CD4-positive, CD25-positive, alpha-beta regulatory T cell (primary cell): ENCODE measurements at places on chromosomes 7 and 10. TPM values are rescaled to one million over a fixed set of nuclear protein-coding genes. Genes with fewer than 3 reads are reported as not detected.

DNA sequence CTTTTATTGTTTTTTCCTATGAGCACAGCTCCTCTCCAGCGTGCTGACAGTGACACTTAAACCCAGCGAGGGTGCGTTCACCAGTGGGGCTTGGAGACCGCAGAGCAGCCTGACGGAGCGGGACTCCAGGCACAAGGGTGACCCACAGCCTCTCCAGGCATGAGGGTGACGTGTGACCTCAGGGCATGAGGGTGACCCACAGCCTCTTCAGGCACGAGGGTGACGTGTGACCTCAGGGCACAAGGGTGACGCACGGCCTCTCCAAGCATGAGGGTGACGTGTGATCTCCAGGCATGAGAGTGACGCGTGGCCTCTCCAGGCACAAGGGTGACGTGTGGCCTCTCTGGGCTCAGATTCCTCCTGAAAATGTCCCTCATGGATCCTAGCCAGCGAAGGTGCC lies 164.3 kb upstream of the TCERG1L start:
- no peaks in the 10 kb centered on the region for H3K4me1 ChIP-seq
- no peaks in the 10 kb centered on the region for H3K27me3 ChIP-seq
- no peak overlapping the region for H3K4me3 ChIP-seq
- no peak for DNase-seq
- H3K27ac ChIP-seq: no peak overlapping the region

CCL24 gene
- not detected for total RNA-seq

PHYH gene
- 11.0 TPM for total RNA-seq

JCAD gene
- 0.05 TPM for total RNA-seq

DLX5 gene
- total RNA-seq: not detected

- peak; percentile 25 for DNase-seq
- no peaks in the 10 kb centered on the region for H3K36me3 ChIP-seq
- peak overlapping the region; percentile 83 for H3K4me3 ChIP-seq
- H3K4me1 ChIP-seq: peaks cover 27% of the 10 kb centered on the region
Measured at GRCh38 chr10:92291921-92292845, 1.2 kb downstream of the MARCHF5 start.

DNA sequence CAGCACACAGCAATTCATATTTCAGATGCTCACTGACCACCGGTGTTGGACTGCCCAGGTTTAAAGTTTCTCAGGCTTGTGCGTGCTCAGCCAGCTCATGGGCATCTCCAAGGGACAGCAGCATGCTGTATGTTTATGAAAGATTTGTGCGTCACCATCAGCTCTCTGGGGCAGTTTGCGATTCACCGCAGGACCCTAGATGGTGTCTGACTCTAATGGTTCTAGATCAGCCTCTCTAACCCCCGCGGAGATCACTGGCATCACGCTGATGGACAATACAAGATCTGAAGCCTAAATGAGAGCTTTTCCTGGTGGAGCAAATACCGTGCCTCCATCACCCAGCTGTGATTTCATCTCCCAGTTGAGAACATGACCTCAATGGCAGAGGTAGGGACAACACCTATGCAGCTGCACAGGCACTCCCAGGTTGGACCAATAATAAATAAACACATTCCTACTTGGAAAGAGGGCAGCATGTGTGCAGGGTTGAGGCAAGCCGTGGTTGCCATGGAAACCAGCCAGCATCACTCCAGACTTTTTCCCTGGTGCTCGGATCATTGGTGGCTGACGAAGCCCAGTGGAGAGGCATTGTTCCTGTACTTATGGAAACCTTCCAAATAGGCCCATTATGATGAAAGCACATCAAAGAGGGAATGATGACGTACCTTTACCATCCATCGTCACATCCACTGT lies 253.6 kb downstream of the KCNMA1 start:
- H3K27ac ChIP-seq: no peak overlapping the region
- no peak overlapping the region for H3K4me3 ChIP-seq
- DNase-seq: no peak
- no peaks in the 10 kb centered on the region for H3K36me3 ChIP-seq

- H3K27me3 ChIP-seq: peaks cover 5% of the 10 kb centered on the region
- H3K36me3 ChIP-seq: no peaks in the 10 kb centered on the region
- H3K4me1 ChIP-seq: peaks cover 15% of the 10 kb centered on the region
- no peak overlapping the region for H3K27ac ChIP-seq
Measured at GRCh38 chr7:121433775-121434174, 37.7 kb upstream of the FAM3C start.

TCAF1 gene
- total RNA-seq: 9.6 TPM

ACSM6 gene
- not detected for total RNA-seq

DNA sequence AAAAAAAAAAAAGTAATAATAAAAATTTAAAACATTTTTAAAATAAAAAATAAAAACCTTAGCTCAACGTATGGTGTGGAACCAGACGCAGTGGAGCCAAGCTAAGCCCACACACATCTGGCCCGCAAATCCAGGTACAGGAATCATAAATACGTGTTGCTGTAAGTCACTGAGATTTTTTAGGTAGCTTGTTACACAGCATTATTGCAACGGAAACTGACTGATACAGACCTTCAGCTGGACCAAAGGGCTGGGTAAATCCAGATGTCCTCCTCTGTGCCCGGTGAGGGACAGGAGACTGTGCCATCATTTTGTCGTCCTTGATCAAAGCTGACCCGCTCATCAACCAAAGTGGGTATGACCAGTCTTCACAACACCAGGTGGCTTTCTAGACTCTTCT lies 104.9 kb downstream of the TMEM130 start:
- no peaks in the 10 kb centered on the region for H3K36me3 ChIP-seq
- H3K4me1 ChIP-seq: no peaks in the 10 kb centered on the region
- H3K4me3 ChIP-seq: no peak overlapping the region
- H3K27ac ChIP-seq: no peak overlapping the region

DNA sequence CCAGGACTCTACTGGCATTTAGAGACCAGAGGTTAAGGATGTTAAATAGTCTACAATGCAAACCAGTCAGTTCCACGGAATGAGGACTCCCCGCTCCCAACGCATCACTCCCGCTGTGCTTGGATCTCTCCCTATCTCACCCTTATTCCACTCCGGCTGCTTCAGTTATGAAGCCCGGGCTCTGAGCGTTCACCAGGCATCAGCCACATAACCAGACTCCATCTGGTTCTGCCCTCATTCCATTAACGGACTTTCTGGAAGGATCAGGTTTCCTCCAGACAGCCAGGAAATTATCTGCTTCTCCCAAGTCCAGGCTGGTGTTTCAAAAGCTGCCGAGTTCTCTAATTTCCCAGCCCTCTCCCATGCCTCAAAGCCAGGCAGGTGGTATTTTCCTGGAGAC lies 499.3 kb downstream of the GLRX3 start:
- H3K27me3 ChIP-seq: peaks cover 5% of the 10 kb centered on the region
- no peak overlapping the region for H3K27ac ChIP-seq
- H3K4me3 ChIP-seq: no peak overlapping the region
- H3K36me3 ChIP-seq: no peaks in the 10 kb centered on the region

- H3K4me3 ChIP-seq: no peak within 1 kb of the TSS
- H3K36me3 ChIP-seq: no peaks in the 10 kb centered on the region
- no peak for DNase-seq
- no peak within 1 kb of the TSS for H3K27ac ChIP-seq
- peaks cover 23% of the 10 kb centered on the region for H3K27me3 ChIP-seq
- peaks cover 4% of the 10 kb centered on the region for H3K4me1 ChIP-seq
Measured at GRCh38 chr10:34815185-34816084, at the start of gene PARD3. TSS of gene PARD3 (minus strand) at chr10:34815296. CDS start at chr10:34814995, 301 bp downstream.

DNA sequence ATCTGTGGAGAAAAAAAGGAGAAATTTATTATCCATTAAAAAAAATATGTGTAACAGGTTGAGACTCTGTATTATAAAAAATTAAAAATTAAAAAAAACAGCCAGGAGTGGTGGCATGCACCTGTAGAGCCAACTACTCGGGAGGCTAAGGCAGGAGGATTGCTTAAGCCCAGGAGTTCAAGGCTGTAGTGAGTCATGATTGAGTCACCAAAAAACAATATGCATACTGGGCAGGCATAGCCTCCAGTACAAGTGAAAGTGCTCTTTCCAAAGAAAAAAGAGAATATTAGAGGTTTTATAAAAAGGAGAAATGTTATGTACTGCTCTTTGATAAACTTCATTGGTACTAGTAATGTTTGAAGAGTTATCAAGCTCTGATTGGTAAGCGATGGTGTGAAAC lies 647.1 kb upstream of the ZWINT start:
- H3K27me3 ChIP-seq: no peaks in the 10 kb centered on the region
- no peaks in the 10 kb centered on the region for H3K4me1 ChIP-seq
- H3K36me3 ChIP-seq: no peaks in the 10 kb centered on the region

FEZF1 gene
- total RNA-seq: not detected

- no peak overlapping the region for H3K4me3 ChIP-seq
- H3K27ac ChIP-seq: no peak overlapping the region
- no peaks in the 10 kb centered on the region for H3K27me3 ChIP-seq
- no peak for DNase-seq
Measured at GRCh38 chr10:62147425-62147824, 121.2 kb downstream of the RTKN2 start.

DNA sequence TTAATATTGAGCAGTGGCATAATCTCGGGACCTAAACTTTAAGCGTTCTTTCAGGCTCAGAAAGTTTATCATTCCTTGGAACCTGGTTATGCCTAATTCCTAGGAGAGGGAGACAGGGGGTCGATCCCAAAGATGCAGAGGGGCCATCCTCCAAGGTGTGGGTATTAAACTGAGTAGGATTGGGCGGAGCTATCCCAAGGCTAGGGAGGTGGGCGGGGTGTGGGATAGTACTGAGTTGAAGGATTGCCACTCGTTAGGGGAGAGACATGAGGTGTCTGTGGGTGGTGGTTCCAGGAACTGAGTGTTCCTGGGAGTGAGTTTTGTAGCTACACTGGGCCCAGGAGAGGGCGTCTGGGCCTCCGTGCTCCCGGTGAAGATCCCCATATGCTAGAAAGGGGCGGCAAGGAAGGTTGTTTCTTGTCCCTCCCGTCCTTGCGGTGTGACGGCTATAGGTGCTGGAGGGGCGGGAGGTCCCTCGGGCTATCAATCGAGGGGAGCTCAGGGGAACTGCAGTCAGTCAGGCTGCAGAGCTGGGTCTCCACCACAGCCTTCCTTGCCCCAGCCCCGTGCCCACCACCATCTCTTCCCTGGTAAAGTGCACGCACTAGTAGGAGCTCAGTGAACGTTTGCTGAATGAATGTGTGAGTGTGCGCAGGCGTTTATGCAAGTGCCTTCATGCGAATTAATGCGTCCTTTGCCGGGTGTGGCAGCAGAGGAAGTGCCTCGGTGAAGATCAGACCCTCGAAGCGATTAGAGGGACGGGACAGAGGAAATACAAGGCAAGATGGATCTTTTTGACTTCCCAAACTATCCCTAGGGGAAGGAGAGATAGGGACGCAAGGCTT lies 3.0 kb upstream of the HMX2 start:
- DNase-seq: peak; percentile 49
- H3K36me3 ChIP-seq: no peaks in the 10 kb centered on the region
- no peak overlapping the region for H3K4me3 ChIP-seq
- peaks cover 57% of the 10 kb centered on the region for H3K27me3 ChIP-seq
- H3K4me1 ChIP-seq: peaks cover 82% of the 10 kb centered on the region
- H3K27ac ChIP-seq: no peak overlapping the region

NYAP1 gene
- 0.89 TPM for total RNA-seq

DNA sequence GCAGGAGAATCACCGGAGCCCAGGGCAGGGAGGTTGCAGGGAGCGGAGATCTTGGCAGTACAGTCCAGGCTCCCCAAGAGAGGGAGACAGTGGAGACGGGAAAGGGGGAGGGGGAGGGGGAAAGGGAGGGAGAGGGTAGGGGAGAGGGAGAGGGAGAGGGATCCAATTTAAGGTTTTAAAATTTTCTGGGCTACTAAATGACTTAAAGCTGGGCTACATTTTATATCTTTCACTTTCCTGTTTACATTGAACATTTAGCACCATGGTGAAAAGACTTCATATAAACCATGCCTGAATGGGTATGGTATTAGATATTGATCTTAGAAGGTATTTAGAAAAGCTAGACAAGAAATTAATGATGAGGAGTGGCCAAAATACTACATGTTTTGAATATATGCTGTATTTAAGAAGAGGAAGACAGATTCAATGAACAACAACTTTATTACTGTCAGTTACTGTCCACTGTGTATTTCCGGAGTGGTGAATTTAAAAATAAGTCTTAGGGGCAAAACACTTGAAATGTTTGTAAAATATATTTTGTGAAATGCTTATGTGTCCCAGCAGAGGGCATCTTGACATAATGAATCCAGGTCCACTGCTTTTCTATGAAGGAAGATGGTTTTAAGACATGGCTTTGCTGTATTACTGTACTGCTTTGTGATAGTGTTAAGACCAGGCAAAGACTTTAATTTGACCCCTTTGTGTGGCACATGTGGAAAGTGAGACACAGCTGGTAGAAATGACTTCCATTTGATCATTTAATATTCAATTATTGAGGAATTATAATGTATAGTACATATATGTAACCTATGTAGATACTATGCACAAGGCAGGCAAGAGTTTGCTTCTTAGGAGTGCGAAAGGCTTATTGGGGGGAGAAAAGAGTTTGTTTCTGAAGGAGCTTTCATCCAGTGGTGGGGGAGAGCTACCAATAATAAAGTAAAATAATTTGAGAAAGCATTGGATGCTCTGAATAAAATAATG lies 52.8 kb downstream of the NRF1 start:
- no peaks in the 10 kb centered on the region for H3K4me1 ChIP-seq
- H3K27ac ChIP-seq: no peak overlapping the region

GRCh38 chr10:43843321-43844101 lies 194.8 kb upstream of the ZNF32 start:
- H3K27ac ChIP-seq: no peak overlapping the region
- DNase-seq: no peak
- no peak overlapping the region for H3K4me3 ChIP-seq

DNA sequence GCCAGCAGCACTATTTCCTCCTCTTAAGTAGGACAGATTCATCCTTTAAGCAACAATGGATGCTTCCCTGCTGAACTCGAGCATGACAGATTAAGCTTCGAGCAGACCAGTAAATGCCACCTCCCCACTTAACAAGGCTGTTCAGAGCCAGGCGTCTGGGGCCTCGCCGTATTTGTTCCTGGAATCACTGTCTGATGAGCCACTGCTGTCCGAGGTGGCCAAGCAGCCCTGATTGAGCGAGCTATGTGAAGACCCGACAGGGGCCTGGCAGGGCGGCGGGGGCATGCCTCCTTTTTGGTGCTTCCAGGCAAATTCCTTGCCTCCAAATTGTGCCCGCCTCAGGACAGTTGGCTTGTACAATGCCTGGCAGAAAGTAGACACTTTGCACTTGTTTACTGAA lies 862.6 kb downstream of the NRG3 start:
- no peaks in the 10 kb centered on the region for H3K36me3 ChIP-seq
- no peaks in the 10 kb centered on the region for H3K4me1 ChIP-seq
- H3K27me3 ChIP-seq: no peaks in the 10 kb centered on the region
- H3K27ac ChIP-seq: no peak overlapping the region
- no peak for DNase-seq

FFAR4 gene
- not detected for total RNA-seq

- peaks cover 40% of the 10 kb centered on the region for H3K4me1 ChIP-seq
- H3K27ac ChIP-seq: no peak overlapping the region
- peaks cover 73% of the 10 kb centered on the region for H3K27me3 ChIP-seq
- H3K4me3 ChIP-seq: no peak overlapping the region
Measured at GRCh38 chr7:27191833-27192545, 7.0 kb upstream of the HOXA11 start.

DNA sequence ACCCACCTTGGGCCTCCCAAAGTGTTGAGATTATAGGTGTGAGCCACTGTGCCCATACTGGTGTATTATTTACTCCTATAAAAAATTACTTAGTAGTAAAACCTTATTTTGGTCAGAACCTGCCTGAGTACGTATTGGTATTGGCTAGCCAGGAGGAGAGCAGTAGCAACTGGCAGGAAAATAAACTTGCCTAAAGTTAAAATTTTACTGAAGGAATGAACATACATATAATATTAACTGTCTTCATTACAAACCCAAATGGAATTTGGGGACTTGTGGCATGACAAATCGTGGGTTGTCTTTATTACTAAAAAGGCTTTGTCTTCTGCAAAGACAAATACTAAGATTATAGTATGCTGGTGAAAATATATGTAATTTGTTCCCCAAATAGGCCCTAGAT lies 8.4 kb downstream of the RAB18 start:
- H3K4me3 ChIP-seq: no peak overlapping the region
- no peak for DNase-seq
- peaks cover 36% of the 10 kb centered on the region for H3K36me3 ChIP-seq
- no peaks in the 10 kb centered on the region for H3K27me3 ChIP-seq
